ENCODE measurements at places on chromosomes 12 and 14.

DNA sequence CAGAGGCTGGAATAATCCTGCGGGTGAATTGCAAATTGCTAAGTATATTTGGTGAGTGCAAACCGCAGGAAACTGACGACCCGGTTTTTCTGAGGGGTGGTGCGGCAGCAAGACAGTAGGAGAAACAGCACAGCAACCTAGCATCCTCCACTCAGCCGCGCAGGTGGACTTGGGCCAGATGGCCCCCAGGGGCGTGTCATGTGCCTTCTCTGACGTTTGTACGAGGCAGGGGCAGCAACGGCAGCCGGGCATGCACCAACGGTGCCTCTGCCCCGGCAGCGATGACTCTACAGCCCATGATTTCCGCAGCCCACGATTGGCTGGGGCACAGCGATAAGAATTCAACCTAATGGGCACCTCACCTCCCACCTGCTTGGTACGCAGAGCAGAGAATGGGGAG, 11.1 kb upstream of the CLEC2A start:
- DNase-seq: no peak

- no peak for DNase-seq
These were observed 94.7 kb downstream of the DIP2B start for GRCh38 chr12:50599366-50600095.

DNA sequence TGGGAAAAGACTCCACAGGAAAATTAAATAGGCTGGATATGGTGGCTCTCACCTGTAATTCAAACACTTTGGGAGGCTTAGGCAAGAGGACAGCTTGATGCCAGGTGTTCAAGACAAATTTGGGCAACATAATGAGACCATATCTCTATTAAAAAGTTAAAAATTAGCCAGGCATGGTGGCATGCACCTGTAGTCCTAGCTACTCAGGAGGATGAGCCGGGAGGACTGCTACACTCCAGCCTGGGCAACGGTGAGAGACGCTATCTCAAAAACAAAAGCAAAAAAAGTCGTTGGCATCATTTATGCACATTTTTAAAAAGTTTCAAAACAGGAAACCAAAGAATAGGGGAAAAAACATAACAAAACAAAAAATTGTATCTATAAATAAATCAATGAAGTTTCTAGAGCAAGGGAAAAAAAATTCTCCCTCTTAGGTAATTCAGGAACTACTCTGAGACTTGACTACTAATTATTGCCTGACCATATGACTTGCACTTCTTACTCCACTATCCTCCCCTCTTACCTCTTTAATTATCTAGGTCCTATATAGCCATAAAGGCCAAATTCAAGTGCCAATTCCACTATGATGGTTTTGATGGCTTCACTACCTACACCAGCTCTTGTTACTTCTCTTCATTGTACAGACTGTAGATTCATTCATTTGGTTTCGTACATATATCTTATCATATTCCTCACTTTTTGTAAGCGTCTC, 1.6 kb downstream of the METTL3 start:
- DNase-seq: no peak

DNA sequence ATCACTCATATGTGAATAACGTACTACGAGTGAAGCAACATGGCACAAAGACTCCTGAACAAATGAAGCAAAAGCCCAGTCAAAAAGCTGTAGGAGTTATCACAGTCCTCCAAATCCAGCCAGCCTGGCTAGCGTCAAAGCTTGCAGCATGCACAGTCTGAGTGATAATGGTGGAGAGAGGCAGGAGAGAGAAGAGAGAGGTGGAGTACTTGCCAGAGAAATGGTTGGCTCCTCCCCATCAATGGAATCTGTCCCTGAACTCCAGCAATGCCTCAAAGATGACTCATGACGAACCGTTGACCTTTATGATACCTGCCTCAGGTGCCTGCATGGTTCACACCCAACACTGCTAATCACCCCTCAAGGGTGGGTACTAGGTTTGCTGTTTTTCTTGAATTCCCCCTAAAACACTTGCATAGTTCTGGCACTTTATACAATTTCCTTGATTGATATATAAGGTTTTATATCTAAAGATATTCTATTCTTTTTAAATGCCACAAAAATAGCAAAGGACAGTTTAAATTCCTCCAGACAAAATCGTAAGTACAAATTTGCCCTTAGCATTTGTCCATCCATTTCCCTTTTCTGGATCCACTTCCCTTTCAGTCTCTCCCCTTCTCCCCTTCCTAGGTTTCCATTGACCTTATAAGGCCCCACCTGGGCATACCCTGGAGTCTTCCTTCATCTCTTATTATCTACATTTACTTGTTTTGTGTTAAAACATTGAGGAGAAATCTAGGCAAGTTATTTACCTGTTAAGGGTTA, 10.2 kb downstream of the ARHGDIB start:
- DNase-seq: no peak

- DNase-seq: no peak
These were observed 1.4 kb downstream of the BICDL1 start for GRCh38 chr12:119990382-119990874.

GRCh38 chr12:117071009-117071408, 28.2 kb downstream of the TESC start:
- no peak for DNase-seq

- no peak for DNase-seq
These were observed 378.5 kb downstream of the ADGRD1 start for GRCh38 chr12:131332224-131332623.

DNA sequence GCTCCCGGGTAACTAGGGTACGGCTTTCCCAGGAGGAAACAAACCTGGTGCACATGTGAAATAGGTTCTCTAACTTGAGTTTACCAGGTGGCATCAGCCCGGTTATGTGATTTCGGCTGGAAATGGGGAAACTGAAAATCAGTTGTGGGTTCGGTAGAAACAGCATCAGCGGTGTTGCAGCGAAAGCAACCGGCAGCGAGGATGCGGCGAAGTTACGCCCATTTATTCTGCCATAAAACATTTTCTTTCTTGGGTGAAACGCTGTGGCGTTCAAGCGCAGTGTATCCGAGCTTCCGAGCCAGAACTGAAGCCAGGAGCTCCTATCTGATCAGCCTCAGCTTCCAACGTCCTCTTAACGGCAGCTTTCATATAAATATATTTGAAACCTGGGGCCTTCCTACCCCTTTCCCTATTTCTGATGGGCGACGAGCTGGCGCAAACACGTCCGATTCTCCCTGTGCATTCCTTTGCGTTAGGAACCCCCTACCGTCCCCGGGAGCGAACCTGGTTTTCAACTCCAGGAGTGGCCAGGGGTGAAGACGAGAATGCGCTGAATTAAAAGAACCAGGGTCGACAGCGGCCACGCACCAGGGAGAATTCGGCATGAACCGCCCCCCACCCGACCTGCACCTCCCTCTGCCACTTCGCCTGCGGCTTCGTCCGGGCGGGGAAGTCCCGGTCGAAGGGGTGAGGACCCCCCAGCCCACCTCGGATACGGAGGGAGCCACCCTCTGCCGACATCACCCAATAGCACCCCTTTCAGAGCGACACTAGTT, 1.6 kb downstream of the DPF3 start:
- no peak for DNase-seq

- DNase-seq: no peak
These were observed 6.6 kb upstream of the PGF start for GRCh38 chr14:74962046-74962445.

GRCh38 chr14:58639198-58639565, 1.4 kb downstream of the DACT1 start:
- DNase-seq: no peak

DNA sequence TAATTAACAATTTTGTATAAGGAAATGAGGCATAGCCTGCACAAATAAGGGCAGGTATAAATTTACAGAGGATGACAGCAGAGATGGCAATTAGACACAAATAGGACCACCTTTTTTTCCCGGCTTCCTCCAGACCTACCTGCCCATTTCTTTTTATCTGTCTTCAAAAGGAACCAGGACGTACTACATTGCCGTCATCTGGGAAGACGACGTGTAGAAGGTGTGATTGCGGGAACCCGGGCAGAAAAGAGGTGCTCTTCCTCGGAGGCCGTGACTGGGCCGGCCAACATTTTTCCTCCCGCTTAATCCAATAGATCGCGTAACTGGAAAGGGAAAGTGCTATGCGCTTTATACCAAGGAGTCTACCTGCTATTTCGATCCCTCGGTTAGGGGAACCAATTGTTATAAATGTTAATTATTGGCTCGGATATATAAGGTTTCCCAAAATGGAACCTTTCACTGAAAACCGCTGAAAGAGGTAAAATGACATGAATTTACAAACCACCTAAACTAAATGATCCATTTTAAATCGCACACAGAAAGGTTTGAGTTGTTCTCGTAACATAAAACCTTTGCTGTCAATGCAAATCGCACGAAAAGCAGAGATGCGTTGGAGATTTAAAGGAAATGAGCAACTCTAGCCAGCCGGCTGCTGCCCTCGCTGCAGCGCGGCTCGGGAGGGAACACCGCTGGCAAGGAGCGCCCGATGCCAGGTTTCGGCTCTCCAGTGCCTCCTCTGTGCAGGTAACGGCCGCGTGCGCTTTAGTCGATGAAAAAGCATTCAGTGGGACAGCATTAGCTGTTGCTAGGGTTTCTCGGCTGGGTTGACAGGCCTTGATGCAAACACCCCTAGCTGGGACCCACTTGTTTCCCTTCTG, 2.8 kb upstream of the SIX1 start:
- no peak for DNase-seq

DNA sequence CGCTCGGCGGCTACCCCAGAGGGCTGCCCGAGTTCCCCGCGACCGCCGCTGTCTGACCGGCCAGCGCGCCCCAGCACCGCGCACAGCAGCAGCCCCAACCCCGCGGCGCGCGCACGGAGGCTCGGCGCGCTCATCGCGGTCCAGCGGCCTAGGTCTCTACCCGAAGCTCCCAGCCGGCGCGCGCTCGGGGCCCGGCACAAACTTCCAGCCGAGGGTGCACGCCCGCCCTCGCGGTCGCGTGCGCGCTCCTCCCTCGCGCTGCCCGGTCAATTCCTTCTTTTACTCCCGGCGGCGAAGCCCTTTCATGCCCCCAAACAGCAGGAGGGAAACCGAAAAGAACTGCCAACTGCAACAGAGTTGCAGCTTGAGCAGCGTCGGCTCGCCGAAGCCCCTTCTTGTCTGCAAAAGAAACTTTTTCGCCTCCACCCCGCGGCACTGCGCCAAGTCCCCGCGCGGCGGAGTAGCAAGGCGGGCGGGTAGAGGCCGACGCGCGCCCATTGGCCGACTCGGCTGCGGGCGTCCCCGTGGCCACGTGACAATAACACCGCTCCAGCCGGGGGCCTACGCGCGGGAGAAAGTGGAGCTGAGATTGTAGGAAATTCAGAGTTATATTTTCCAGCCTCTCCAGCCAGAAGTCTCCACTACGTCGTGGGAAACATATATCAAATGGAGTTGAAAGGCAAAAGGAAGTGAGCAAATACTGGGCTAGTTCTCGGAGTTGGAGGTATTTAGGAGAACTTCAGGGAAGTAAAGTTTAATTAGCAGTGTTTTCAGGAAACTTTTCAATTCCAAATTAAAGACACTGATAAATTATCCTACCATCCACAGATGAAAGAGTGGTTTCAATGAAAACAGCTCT, at the start of gene LRIG3:
Gene LRIG3 (minus strand): TSS at position 403 of the 859 bp plus-strand sequence. CDS start 269 bp downstream, at position 134.
- no peak for DNase-seq

GRCh38 chr12:51401020-51401419, 9.8 kb upstream of the GALNT6 start:
- DNase-seq: no peak

DNA sequence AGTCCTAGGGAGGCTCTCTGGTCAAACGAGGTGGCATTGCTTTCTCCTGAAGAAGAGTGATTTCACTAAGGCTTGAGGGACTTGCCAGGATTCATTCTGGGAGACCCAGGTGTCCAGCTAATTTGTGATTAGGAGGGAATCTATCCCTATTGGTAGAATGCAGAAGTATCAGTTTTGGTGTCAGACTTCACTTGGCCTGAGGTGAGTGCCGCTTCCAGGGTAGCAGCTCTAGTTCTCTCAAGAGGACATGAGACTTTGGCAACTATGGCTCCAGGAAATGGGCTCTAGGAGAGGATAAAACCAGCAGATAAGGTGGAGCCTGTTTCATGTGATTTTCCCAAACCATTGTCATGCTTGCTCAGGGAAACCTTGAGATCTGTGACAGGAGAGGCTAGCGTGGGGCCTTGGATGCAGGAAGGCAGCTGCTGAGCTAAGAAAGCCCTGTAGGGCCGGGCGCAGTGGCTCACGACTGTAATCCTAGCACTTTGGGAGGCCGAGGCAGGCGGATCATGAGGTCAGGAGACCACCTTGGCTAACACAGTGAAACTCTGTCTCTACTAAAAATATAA, 11.6 kb upstream of the TMEM117 start:
- no peak for DNase-seq

DNA sequence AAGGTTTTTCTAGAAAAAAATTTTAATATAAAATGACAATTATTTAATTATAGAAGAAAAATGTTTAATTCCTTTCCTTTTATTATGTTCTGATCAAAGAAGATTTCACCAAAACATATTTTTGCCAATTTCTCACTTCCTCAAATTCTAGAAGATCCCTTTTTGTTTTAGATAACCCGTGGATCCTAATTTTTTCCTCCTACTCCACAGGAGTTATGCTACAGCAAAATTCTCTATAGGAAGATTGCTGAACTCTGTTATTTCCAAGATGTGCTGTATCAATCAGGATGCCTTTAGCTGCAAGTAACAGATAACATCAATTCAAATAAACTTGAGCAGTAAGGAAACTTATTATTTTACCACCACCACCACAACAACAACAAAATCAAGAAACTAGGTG, 3.8 kb upstream of the SNX6 start:
- DNase-seq: no peak

DNA sequence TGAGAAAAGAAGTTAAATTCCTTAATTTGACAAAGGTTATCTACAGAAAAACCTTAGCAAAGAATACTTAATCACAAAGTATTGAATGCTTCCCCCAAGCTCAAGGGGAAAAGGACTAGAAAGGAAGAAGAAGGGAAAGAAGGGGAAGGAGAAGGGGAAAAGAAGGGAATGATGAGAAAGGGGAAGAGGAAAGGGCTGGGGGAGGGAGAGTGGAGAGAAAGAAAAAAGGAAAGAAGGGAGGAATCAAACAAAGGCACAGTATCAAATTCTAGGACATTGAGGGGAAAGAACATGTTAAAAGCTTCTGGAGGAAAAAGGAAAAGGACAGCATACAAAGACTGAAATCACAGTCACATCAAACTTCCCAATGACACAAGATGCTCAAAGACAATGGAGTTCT, 70.3 kb downstream of the BCL2L14 start:
- no peak for DNase-seq

- DNase-seq: peak; percentile 21
These were observed 52.3 kb downstream of the SLC25A47 start for GRCh38 chr14:100375266-100375962.

GRCh38 chr14:87199381-87199780, 793.6 kb downstream of the GALC start:
- no peak for DNase-seq

GRCh38 chr12:11953523-11953922, 117.2 kb upstream of the BCL2L14 start:
- no peak for DNase-seq

- DNase-seq: no peak
These were observed 194.2 kb downstream of the BCL11B start for GRCh38 chr14:99077844-99078236.

DNA sequence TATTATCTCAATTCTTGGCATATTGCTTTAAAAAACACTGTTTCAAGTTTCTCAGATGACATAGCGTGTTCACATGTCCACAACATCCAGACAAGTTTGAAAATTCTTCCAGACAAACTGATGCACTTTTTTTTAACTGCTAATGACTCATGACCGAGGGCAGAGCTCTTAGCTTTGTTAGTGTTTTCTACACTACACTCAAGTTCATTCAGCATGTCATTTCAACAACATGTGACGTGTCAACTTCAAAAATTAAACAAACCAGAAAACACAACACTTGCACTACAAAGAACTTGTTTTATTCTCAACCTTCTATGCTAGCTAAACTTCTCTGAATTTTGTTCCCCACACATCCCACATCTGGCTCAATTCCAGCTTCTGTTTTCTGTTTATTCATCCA, 1186.3 kb upstream of the FLRT2 start:
- DNase-seq: no peak

- no peak for DNase-seq
These were observed 155.7 kb downstream of the GALC start for GRCh38 chr14:87837296-87837695.
